Mesenteric fat pad (tissue), 1 donor: ENCODE measurements at places on chromosomes 13 and 19.

GRCh38 chr13:80824229-80824628, 483.3 kb upstream of the SPRY2 start:
- DNase-seq: no peak

GRCh38 chr13:71610876-71611275, 256.1 kb downstream of the DACH1 start:
- no peak for DNase-seq

GRCh38 chr13:108495646-108496361, 133.6 kb upstream of the MYO16 start:
- DNase-seq: no peak

DNA sequence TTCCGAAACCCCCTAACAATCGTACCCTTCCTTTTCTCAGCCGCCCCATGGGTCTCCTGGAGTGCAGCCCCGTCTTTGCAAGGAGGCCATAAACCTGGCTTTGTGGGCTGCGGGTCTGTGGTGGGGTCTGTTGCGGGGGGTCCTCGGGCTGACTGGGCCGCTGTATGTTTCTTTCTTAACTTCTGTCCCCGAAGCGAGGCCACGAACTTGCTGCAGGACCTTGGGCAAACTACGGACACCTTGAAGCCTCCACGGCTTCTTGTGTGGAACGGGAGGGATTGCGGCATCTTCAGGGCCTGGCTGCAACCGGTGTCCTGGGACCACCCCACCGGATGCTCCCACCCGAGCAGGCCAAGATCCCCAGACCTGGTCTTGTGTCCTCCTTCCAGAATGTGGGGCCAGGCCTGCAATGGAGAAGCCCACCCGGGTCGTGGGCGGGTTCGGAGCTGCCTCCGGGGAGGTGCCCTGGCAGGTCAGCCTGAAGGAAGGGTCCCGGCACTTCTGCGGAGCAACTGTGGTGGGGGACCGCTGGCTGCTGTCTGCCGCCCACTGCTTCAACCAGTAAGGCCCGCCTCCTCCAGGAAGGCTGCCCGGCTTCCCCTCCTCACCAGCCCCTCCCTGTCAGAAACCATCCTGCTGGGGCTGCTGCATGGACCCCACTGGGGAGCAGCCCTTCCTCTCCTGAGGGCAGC, 12.0 kb downstream of the TIMM13 start:
- no peak for DNase-seq

DNA sequence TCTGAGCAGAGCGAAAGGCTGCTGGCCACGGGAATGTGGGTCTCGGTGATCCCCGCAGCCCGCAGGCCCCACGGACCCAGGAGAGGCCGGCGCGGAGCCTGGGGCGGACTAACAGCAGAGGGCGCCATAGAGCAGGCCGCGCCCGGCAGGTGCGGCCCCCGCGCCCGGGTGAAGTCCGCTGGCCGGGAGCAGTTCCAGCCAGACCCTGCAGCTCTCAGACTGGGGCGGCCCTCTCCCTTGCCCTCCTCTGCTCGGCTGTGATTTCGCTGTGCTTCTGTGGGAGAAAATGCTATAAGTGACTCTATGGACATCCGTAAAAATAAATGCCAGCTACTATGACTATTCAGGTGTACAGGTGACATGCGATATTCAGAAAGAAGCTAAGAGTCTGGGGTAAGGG, 37.7 kb downstream of the GSX1 start:
- DNase-seq: no peak

DNA sequence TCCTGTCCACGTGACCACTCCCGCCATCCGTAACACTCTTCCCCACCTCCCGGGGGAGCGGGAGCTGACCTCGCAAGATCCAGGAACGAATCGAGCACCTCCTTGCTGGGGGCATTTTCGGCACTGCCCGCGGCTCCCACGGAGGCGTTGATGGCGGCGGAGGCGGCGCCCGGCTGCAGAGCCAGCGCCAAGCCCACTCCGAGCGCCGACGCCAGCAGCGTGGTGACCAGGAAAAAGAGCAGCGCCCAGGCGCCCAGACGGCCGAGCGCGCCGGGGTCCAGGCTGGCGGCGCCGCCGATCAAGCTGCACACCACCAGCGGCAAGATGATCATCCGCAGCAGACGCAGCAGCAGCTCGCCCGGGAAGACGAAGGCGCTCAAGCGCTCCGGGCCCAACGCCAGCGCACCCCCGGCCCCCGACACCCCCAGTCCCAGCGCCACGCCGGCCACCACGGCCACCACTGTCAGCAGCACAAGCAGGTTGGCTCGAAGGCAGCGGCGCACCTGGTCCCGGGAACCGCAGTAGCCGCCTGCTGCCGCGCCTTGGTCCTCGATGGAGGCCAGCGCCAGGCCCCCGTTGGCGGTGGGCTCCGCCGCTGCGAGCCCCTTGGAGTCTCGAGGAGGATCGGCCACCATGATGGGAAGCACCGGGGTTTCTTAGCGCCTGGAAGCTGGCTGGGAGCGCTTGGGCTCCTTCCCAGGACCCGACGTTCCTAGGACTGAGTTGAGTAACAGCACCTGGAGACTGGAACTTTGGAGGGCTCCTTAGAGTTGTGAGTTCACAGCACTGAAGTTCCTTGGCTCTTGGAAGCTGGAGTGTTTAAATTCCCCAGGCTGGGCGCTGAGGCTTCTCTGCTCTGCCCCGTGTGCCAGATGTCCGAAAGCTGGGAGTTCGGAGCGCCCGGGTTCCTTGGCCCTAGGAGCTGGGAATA, 798 bp downstream of the SLC1A5 start:
- no peak for DNase-seq

- DNase-seq: peak; percentile 93
Observed at GRCh38 chr19:44643605-44644401, at the start of gene PVR. Gene PVR (plus strand): TSS chr19:44643910. CDS start chr19:44644097, 187 bp downstream.

GRCh38 chr13:105925496-105925895, 610.0 kb downstream of the EFNB2 start:
- no peak for DNase-seq

GRCh38 chr19:18477042-18477779, 39.3 kb upstream of the ISYNA1 start:
- DNase-seq: no peak

- no peak for DNase-seq
Observed at GRCh38 chr13:43573361-43573740, 213.4 kb downstream of the ENOX1 start.

DNA sequence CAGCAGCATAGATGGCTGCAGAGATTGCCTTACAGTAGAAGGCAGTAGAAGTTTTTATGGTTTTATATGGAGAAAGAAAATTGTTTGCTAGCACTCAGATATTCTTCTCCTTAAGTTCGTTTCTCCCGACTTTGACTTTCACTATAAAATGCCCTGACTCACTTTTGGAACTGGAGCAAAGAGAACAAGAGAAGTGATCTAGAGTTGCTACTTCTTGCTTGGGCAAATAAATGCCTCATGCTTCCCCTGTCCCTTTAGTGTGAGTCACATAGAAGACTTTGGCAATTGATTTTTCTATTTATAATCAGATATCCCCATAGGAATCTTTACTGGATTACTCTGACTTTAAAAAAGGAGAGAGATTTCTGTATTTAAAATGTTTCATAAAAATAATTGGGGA, 46.9 kb downstream of the ITGBL1 start:
- DNase-seq: no peak

GRCh38 chr13:74865656-74866055, 616.3 kb downstream of the TBC1D4 start:
- DNase-seq: no peak

DNA sequence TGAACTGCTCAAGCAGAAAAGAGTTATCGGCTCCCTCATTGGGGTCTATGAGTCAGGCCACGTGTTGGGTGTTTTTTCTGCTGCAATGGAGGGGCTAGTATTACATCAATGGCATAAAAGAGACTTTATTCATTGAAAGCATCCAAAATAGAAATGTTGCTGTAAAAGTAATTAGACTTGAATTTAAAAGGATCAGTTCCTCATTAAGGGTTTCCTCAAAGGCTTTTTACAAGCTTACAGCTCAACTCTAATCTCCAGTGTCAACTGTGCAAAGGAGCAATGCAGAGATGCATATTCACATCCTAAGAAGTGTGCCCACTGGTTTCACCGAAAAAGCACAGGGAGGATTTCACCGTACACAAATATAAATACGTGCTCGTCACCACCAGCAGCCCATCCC, 300.3 kb downstream of the FOXO1 start:
- no peak for DNase-seq

GRCh38 chr19:46294494-46294893, 2.3 kb upstream of the HIF3A start:
- DNase-seq: no peak

- no peak for DNase-seq
Observed at GRCh38 chr19:41156207-41156606, 36.8 kb upstream of the CYP2S1 start.

GRCh38 chr13:112964971-112965492, 4.0 kb upstream of the MCF2L start:
- DNase-seq: no peak

DNA sequence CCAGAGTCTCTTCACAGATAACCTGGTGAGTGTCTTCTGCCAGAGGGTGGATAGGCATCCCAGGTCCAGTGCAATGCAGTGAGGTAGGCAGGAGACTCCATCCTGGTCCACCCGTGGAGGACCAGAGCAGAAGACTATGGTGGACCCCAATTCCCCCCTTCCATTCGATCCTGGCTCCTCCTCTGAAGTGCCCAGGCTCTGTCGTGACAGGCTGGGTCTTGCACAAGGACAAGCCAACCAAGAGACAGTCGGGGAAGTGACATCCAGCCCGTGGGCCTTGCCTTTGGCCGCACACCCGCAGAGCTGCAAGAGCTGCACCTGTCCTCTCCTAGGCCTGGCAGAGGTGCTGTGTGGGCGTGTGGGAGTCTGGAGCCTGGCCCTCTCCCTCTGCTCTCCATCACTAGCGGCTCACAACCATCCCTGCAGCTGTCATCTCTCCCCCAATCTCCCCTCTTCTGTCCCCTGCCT, 3.1 kb downstream of the ZNF784 start:
- no peak for DNase-seq

DNA sequence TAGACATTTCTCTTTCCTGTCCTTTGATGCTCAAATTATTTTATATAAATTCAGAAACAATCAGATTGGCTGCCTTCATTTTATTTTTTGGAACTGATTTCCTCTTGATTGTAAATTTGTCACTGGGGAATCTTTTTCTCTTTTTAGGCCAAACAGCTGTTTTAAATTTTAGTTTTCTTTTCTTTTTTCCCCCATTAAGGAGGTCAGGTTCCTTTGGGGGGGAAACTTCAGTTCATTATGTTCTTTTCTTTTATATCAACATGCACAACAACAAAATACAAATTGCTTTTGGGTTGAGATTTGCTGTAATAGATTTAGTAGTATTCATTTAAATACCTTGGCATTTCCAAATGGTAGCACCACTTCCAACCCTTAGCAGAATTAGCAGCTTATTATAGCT, 264.8 kb upstream of the SPRY2 start:
- no peak for DNase-seq

- DNase-seq: no peak
Observed at GRCh38 chr19:18775586-18776287, 15.4 kb downstream of the COMP start.

GRCh38 chr13:33775339-33776108, 42.4 kb upstream of the RFC3 start:
- no peak for DNase-seq
